ENCODE measurements at places on chromosomes 2 and 18.
A peak's percentile ranks its signal among the peaks of the same experiment; 100 is the strongest.

DNA sequence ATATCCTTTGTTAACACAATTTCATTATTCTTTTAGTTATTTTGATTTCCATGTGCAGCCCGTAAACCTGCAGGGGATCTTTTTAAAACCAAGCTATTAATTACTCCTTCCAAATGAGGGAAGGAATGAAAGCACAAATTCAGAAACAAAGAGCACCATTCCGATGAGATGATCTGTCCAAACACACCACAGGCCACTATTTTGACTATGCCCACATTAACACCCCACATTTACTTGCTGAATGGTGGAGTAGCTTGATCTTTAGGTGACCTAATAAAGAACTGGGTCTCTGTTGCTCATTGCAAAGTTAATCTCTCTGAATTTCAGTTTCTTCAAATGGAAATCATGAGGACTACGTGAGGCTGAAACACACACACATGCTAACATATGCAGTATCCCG lies 218.0 kb downstream of the IRS1 start:
- no peak for DNase-seq

GRCh38 chr18:49050452-49050851 lies 99.7 kb upstream of the SMAD7 start:
- DNase-seq: no peak

DNA sequence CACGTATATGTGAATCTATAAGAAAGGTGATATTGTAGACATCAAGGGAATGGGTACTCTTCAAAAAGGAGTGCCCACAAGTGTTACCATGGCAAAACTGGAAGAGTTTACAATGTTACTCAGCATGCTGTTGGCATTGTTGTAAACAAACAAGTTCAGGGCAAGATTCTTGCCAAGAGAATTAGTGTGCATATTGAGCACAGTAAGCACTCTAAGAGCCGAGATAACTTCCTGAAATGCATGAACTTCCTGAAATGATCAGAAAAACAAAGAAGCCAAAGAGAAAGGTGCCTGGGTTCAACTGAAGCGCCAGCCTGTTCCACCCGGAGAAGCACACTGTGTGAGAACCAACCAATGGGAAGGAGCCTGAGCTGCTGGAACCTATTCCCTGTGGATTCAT lies 101.0 kb downstream of the HS6ST1 start:
- no peak for DNase-seq

GRCh38 chr18:73088445-73088844 lies 220.7 kb upstream of the NETO1 start:
- DNase-seq: no peak

DNA sequence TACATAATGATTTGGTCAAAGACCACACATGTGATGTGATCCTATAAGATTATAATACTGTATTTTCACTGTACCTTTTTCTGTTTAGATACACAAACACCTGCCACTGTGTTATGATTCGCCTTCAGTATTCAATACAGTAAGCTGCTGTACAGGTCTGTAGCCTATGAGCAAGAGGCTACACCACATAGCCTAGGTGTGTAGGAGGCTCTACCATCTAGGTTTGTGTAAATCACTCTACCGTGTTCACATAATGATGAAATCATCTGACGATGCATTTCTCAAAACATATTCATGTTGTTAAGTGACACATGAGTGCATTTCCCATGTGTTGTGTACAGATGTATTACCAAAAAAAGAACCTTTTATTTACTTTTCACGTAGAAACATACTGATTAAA lies 74.5 kb downstream of the USP40 start:
- DNase-seq: no peak

DNA sequence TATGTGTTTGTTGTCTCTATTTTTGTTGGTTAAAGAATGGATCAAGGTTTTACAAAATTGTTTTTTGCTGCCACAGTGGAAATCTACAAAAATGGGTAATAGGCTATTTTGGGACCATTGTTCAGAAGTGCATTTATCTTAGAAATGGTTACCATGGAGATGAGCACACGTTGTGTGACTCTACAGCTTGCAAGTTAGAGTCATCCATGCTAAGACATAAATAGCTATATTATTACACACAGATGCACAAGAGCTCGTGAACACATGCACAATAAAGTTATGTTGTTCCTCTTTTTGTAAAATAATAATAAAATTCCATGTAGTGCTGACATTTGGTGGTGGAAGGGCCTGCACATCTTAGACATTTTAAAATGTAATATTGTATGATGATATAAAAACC lies 15.5 kb upstream of the DUSP19 start:
- DNase-seq: peak; percentile 2

- DNase-seq: no peak
Observed at GRCh38 chr2:25375371-25375988, 33.8 kb upstream of the DNMT3A start.

DNA sequence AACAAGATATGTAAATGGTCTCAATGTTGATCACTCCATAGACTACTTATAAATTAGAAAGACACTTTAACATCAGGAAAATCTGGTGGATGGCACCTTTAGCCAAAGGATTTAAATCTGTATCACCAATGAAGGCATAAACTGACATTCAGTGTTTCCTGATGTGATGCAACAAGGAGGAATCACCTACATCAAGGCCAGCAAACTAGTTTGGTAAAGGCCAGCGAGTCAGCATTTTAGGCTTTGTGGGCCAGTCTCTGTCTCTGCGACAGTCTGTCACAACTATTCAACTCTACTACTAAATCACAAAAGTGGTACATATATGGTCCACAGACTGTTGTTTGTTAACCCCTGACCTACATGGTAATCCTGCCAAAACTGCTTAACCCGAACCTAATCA lies 33.3 kb downstream of the C2orf76 start:
- DNase-seq: no peak

DNA sequence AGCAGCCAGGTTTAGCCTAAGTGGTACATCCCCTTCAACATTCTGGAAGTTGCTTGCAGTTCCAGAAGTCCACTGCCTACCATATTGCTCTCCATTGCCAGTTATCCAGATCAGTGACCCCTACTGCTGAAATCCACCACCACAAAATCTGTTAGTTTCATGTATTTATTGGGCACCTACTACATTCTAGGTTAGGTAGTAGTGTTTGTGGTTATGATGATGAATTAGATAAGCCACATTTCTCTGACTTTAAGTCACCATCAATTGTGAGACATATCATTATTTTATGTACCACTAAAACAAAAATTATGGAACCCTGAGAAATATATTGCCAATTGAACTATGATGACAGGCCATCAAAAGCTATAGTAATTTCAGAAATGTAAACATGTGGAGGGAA lies 139.5 kb upstream of the PKDCC start:
- DNase-seq: no peak

GRCh38 chr2:42906557-42907411 lies 114.4 kb upstream of the HAAO start:
- peak; percentile 67 for DNase-seq

DNA sequence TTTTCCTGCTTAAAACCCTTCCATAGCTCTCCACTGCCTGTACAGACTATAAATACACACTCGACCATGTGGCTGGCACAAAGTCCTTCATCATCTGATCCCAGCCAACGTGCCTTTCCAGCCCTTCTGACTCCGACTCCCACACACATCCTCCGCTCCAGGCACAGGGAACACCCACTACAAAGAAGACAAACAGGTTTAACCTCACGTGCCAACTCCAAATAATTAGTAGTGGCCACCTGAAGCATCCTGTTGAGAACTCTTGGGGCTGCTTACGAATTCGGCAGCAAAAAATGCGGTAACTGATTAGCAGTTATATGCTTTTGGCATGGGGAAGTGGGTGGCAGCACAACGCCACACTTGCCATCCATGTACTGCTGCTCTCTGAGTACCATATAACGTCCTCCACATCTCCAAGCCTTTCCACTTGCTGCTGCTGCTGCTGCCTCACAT lies 12.1 kb downstream of the SPIRE1 start:
- DNase-seq: no peak

GRCh38 chr18:31549416-31549815 lies 42.3 kb upstream of the TTR start:
- no peak for DNase-seq

DNA sequence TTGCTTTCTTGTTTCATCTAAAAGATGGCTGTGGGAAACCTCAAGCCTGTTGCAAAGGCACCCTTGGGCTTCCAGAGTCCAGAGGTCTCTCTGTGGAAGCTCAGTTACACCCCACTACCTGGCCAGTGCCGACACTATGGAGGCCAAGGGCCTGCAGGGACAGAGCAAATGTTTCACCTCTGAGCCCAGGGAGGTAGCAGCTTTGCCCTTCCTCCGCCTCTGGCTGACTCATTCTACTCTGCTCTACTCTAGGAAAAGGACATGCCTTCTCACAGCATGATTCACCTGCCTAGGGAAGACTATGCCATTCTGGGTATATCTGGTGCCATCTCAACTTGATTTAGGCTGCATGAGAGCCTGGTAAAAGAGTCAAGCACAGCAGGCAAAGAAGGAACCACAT lies 12.2 kb downstream of the MYOM1 start:
- no peak for DNase-seq

- DNase-seq: no peak
Observed at GRCh38 chr2:67895227-67895941, 167.4 kb downstream of the C1D start.

- DNase-seq: peak; percentile 86
Observed at GRCh38 chr18:68714712-68715496, at the start of gene TMX3. TSS of gene TMX3 (minus strand) at chr18:68715108. CDS start at chr18:68714981, 127 bp downstream.

GRCh38 chr18:5197032-5197434 lies at the start of gene AKAIN1:
TSS of gene AKAIN1 (minus strand) at chr18:5197257. CDS start at chr18:5197053, 204 bp downstream.
- DNase-seq: no peak

- DNase-seq: no peak
Observed at GRCh38 chr2:12277241-12278034, 439.3 kb upstream of the TRIB2 start.

DNA sequence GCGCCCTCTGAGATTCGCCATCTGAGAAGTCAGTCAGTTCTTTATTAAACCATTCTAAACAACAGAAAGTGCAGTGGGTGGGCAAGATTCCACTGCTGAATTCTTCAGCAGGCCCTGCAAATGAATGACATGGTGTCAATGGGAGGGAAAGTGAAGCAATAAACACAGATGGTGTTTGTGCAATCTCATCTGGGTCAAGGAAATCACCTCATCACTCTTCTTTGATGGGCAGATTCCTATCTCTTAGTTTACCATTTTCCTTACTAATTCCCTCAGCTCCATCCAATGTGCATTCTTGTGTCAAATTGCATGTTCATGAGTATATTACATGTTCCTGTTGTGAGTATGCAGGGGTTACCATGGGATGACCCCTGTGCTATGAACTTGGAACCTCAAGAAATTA lies 100.7 kb upstream of the CYP1B1 start:
- no peak for DNase-seq

All from NCI-H446 (cell line).